ENCODE measurements at places on chromosomes 11 and 22. TPM values are rescaled to one million over a fixed set of nuclear protein-coding genes. Genes with fewer than 3 reads are reported as not detected.

The IFITM10 gene
- polyA plus RNA-seq = 0.23 TPM

The SIAE gene
- polyA plus RNA-seq = 7.7 TPM

- no peak for DNase-seq
Observed at GRCh38 chr11:13008061-13008435, 1.1 kb upstream of the RASSF10 start.

DNA sequence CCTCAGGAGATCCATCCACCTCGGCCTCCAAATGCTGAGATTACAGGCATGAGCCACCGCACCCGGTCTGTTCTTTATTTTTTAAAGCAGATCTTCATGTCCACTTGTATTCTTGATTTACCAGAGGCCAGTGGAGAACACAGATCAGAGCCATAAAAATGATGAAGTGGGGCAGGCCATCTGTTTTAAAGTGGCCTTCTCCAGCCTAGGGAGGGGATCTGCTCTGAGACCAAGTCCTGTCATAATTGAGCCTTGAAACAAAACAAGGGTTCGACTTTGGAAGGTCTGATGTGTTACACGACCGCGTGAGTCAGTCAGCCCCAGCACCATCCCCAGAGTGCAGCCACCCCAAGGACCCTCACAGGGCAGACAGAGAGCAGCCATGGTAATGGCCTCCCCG lies 27.5 kb downstream of the ABCC8 start:
- DNase-seq = no peak

DNA sequence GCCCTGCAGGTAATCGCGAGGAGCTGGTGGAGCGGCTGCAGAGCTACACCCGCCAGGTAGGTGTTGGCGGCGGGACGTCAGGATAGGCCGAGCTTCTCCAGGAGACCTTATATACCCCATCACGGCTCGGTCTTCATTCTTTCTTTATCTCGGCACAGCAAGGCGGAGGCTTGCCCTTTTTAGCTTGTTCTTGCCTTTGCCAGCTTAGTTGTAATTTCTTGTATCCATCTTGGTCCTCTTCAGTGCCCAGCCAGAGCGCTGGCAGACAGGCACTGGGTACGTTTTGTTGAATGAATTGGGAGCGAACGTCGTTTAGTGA lies 459 bp downstream of the SF3B2 start:
- no peak for DNase-seq

- DNase-seq = no peak
Observed at GRCh38 chr11:73762732-73763131, 1.9 kb upstream of the RAB6A start.

DNA sequence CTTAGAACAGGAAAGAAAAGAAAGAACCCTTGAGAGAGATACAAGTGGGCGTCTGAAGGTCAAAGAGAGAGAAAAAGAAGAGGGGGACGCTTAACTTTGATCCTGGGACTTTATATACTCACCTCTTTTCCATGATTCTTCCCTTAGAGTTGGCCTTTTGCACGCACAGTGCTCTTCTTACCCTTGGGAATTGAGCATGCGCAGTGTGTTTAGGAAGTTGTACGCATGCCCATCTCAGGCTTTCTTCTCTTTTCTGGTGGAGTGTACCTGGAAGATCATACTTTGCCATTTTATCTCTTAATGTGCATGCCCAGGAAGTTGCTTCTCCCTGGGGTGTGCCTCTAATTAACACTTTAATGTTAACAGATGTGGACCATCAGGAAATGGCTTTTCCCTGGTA lies 229.6 kb upstream of the ANO3 start:
- no peak for DNase-seq

The EIF3M gene
- polyA plus RNA-seq = 364 TPM

GRCh38 chr22:47199979-47200272 lies 437.5 kb downstream of the TBC1D22A start:
- no peak for DNase-seq

DNA sequence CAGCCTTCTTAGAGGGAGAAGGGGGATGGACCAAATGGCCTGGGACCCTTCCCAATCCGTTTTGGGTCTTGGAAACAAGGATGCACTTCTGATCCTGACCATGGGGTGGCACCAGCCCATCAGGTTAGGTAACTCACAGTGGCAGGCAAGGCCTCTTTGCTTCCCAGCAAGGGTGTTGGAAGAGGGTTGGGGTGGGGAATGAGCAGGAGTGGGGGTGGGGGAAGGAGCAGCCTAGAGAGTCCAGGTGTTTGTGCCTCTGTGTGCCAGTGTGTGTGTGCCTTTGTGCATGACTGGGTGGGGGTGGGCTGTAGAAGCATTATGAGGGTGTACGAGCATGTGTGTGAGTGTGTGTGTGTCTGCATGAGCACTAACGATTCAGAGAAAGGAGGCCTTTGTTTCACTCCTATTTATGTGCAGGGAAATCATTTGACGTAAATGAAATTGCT lies 213.1 kb downstream of the INSC start:
- DNase-seq = peak; percentile 74

The TMEM86A gene
- polyA plus RNA-seq = 3.3 TPM

- peak; percentile 62 for DNase-seq
Observed at GRCh38 chr11:63999349-64000025, 13.2 kb downstream of the OTUB1 start.

DNA sequence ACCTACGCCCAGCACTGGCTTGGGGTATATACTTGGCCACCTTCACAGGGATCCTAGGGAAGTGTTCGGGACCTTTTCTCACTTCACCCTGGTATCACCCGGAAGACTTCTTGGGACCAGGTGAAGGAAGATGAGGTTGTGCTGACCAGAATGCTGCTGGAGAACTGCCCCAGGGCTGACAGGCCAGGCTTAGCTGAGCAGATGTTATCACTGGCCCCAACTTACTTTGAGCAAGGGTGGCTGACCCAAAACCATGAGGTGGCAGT lies 4.5 kb downstream of the FTH1 start:
- DNase-seq = no peak

The MMP8 gene
- polyA plus RNA-seq = 0.12 TPM

The SOX10 gene
- polyA plus RNA-seq = 6.0 TPM

DNA sequence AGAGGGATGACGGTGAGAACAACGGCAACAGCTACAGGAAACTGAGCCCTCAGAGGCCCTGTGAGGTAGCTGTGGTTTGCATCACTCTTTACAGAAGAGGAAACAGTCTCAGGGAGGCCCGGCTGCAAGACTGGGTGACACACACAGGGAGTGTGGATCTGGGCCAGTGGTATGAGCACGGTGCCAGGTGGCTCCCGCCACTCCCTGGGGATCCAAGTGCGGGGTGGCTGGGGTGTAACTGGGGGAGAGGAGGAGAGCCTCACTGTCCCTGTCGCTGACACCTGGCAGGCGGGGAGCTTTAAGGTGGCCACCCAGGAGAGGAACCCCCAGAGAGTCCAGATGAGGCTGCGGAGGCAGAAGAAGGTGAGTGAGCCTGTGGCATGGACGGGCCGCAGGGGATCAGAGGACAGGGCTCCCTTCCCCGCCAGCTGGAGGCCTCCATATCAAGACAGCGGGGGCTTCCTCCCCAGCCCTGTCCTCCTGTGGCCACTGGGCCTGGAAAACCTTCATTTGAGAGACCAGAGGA lies 5.6 kb downstream of the RGL4 start:
- DNase-seq = no peak

DNA sequence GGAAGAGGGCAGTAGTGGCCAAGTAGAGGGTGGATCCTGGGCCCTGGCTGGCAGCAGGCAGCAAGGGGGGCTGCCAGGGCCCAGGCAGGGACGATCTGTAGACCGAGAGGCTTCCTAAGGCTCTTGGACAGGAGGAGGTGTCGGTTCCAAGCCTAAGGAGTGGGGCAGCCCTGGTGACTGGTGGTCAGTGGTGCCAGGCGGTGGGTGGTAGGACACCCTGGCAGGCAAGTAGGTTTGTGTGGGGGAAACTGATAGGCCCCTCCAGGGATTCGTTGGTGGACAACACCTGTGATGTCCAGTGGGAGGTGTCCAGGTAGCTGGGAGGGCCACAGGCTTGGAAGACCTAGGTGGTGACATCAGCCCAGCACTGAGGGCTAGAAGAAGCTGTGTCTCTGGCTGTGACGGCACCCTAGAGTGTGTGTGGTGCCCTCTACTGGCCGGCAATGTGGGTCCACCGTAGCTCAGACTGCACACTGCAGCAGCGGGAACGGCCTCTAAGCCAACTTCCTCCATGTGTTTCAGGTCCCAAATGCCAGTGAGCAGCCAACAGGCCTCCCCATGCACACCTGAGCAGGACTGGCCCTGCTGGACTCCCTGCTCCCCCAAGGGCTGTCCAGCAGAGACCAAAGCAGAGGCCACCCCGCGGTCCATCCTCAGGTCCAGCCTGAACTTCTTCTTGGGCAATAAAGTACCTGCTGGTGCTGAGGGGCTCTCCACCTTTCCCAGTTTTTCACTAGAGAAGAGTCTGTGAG lies 9.4 kb upstream of the SAMM50 start:
- peak; percentile 45 for DNase-seq

The GPR83 gene
- 0.19 TPM for polyA plus RNA-seq

The AMOTL1 gene
- 31.1 TPM for polyA plus RNA-seq

- DNase-seq = peak; percentile 58
Observed at GRCh38 chr11:3010521-3011275, 18.6 kb upstream of the NAP1L4 start.

DNA sequence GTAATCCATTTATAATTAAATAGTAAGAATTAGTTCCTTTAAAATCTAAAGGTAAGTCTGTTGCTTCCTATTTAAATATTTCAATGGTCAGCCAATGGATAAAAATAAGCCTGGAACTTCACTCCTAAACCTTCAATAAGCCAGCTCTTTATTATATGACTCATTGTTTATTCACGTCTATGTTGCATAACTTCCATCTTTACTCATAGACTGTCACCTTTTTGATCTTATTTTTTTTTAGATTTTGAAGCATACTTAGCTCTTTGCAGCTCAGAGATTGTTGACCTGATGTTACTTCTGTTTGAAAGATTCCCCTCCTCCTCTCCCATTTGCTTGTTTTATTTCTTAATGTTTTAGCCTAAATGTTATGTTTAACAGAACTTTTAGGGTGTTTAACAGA lies 1571.2 kb upstream of the RAG2 start:
- no peak for DNase-seq

DNA sequence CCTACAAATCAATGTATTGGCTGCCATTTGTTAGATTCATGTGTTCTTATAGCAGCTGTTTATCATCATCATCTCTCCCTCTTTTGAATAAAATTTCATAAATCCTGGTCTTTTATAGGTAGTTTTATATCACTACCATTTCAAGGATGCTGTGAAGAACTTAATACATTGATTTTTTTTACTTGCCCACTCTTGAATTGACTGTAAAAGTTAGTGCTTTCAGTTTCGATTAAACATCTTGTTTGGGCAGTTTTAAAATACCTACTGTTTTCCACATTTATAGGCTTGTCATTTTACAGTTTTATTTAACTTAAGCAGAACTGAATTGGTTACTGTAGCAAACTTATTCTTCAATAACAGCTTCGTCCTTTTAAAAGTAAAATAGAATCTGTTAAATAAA lies 59.5 kb downstream of the TTC17 start:
- no peak for DNase-seq

The SIDT2 gene
- 33.9 TPM for polyA plus RNA-seq

The KLHL35 gene
- polyA plus RNA-seq = 6.2 TPM

DNA sequence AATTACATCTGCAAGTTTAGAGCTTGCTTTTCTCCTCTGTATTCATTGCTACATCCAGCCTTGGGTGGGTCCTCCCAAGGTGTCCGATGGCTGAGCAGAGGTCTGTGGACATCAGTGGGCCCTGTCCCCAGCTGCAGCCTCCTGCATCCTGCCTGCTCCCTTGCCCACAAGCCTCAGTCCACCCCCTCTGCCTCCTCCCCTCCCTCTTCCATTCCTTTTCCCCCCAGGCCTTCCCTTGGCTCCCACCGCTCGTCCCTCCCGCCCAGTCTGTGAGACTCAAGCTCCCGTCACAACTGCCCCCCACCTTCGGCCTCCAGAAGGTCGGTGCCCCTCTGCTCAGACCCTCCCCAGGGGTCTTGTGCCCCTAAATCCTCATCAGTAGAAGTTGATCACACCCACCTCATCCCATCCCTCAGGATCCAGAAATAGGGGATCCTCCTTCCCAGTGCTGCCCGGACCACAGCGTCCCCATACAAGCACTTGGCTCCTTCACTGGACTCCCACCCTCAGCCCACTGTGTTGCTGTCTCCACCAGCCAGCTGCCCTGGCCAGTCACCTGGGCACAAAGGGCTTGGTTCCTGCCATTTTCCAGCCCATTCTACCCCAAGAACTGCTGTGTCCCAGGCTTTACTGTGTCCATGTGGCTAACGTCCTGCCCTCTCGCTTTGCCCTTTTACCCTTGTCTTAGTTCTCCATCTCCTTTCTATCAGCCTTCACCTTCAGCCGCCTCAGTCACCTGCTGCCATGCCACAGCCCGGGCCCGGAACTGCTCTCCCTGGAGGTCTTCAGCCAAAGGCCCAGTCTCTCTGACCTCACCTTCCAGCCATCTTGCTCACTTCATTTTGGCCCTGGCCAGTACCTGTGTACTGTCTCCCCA lies 2.2 kb upstream of the OMP start:
- no peak for DNase-seq

GRCh38 chr22:44668190-44668885 lies 33.7 kb upstream of the PRR5 start:
- DNase-seq = peak; percentile 60

GRCh38 chr11:96205460-96205809 lies 137.6 kb downstream of the MAML2 start:
- DNase-seq = no peak

The PDE2A gene
- polyA plus RNA-seq = 14.2 TPM

DNA sequence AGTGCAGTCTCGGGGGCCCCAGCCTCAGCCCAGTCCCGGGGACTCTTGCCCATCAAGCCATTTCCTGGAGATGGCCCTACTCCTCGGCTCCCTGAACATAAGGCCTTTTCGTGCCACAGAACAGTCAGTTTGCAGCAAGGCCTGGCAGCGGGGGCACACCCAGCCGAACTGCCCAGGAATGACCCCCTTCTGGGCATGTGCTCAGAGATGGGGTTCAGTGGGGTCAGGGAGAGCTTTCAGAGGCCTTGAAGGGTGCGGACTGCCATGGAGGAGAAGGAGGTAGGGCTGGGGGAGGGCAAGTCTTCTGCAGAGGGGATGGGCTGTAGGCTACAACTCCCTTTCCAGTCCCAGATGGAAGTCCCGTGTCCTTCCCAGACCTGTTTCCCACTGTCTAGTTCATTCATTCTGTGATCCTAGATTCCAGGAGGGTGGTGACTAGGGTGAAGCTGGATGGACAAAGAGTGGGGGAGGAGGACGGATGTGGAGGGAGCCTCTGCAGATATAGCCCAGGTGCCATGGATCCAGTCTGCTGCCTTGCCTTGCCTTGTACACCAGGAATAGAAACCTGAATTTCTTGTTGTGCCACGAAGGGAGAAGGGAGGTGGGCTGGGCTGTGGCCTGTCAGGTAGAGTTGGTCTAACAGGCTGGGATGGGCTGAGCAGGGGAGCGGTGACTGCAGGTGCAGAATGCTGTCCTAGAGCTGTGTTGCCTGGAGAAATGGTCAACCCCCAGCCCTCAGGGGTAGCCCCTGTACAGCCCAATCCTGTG lies 14.2 kb upstream of the OMP start:
- no peak for DNase-seq

DNA sequence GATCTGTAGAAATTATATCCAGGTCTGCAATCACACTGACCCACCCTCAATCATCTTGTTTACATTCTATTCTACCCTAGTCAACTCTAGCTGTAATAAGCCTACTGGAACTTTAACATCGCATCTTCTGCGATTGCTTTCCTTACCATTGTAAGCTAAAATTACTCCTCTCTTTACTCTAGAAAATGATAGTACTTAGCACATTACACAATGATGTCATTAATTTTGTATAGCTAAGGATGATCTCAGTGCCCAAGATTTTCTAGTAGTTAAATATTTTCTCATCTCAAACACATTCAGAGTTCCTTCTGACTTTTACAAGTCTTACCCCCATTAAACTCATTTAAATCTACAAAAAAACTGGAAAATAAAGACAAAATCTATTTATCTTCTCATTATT lies 39.6 kb upstream of the CTSC start:
- DNase-seq = no peak
